ENCODE measurements at places on chromosomes 7 and 10. TPM values are rescaled to one million over a fixed set of nuclear protein-coding genes. Genes with fewer than 3 reads are reported as not detected.

DNA sequence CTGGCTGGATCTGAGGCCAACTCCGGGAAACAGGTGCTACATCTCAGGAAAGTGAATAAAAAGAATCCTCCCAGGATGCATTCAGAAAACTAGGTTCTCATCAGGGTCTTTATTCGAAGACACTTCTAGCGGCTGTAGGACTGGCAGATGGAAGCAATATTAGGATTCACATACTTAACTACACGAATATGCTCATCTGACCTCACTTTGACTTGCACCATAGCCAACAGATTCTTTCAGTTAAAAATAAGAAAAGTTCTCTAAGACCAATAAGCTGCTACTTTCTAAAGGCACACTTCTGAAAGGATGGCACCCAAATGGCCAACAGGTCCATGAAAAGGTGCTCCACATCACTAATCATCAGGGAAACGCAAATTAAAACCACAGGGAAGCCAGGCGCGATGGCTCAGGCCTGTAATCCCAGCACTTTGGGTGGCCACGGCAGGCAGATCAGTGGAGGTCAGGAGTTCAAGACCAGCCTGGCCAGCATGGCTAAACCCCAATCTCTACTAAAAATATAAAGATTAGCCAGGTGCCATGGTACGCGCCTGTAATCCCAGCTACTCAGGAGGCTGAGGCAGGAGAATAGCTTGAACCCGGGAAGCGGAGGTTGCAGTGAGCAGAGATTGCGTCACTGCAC lies 258.0 kb downstream of the ZMYND11 start:
- DNase-seq, result no peak

GRCh38 chr7:157768198-157768597 lies 431.4 kb downstream of the DNAJB6 start:
- DNase-seq, result no peak

DNA sequence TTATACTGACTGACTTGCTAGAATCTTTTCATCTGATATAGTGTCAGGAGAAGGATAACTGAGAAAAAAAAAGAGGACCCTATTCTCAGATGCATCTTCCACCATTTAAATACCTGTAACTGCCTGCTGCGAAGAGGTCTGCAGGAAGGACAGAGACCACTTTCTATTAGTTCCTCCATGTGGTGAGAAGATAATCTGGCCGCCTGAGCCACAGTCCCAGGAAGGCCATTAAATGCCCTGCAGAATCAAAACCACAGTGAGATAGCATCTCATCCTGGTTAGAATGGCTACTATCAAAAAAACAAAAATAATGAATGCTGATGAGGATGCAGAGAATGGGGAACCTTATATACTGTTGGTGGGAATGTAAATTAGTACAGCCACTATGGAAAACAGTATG lies 19.9 kb upstream of the IFIT1B start:
- no peak for DNase-seq

DNA sequence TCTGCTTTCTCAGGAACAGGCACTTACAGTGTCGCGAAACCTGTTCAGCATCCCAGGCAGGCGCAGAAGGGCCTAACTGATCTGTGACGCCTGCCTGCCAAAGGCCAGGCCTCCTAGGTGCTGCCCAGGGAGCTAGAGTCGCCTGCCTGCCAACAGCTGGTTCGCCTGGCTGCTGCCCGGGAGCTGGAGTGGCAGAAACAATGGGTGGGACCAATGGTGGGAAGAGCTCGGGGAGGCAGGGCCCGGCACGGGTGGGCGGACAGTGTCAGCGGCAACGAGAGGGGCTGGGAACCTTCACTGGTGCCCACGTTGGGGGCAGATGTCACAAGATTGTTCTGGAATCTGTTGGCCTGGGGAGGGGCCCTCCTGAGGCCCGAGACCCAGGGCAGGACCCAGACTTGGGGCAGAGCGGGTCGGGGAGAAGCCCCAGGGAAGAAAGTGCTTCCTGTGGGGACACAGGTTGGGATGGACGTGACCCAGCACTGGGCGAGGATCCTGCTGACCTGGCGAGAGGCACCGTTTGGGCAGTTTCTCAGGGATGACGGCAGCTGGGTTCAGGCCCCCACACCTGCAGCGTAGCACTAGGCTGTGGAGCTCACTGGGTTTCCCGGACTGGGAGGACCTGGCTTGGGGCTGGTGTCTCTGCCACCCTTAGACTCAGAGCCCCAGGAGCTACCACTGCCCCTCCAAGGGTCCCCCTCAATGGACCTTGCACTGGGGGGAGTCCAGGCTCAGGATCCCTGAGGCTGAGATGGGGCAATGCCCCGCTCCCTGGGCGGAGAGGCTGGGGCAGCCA lies 181.8 kb downstream of the ELFN1 start:
- no peak for DNase-seq

GIMAP7 gene
- 5.7 TPM for total RNA-seq

CYP2C19 gene
- total RNA-seq, result 0.69 TPM

ADCYAP1R1 gene
- total RNA-seq, result 3.9 TPM

OR6B1 gene
- not detected for total RNA-seq

All from skin of body (tissue), 3 donors.